Memory B cell (primary cell): ENCODE measurements at places on chromosomes 2 and 18.

GRCh38 chr18:7164323-7165004 lies 46.9 kb upstream of the LAMA1 start:
- no peak for DNase-seq

GRCh38 chr2:209321076-209321475 lies 102.8 kb upstream of the MAP2 start:
- DNase-seq: no peak

GRCh38 chr2:96664366-96664925 lies 21.9 kb downstream of the FER1L5 start:
- DNase-seq: no peak

GRCh38 chr2:73907840-73908452 lies 15.1 kb downstream of the ACTG2 start:
- peak; percentile 24 for DNase-seq

- DNase-seq: no peak
Observed at GRCh38 chr2:180715044-180715443, 265.4 kb upstream of the UBE2E3 start.

GRCh38 chr18:9631814-9632496 lies 17.6 kb upstream of the PPP4R1 start:
- no peak for DNase-seq

- DNase-seq: no peak
Observed at GRCh38 chr2:85018049-85018447, 47.1 kb downstream of the KCMF1 start.

DNA sequence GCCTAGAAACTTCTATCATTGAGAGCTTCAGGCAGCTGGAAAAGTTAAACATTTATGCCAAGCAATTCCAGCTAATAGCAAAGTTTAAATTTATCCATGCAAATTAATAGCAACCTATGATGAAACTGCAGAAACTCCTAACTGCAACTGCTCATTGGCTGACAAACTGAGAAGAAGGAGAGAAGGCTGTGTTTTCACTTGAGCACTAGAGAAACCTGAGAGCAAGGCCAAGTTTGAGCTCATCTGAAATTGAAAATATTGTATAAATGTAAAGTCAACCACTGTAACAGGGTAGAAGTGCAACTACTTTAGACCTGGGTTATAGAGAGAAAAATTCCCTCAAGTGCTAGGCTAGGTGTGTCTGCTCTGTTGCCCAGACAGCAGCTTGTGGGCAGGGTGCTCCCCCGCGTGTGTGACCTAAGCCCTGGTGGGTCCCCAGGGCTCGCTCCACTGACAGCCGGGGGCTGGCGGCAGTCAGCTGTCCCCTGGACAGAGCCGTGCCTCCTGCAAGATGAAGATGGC lies 50.2 kb downstream of the CABYR start:
- no peak for DNase-seq

DNA sequence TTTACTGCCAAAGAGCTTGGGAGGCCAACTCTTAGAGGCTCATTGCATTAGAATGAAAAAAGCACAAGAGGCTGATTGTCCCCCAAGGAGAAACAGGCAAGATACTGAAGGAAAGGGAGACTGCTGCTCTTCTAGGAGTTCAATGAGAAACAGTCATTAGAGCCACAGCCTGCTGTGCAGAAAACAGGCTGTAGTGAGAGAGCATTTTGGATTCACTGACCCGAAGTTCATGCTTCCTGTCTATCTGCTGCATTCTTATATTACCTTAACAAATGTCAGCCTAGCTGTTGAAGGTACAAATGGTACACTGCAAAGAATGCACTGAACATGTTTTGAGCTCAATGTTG lies 423.3 kb downstream of the SETBP1 start:
- no peak for DNase-seq

- no peak for DNase-seq
Observed at GRCh38 chr2:57941816-57942215, 104.8 kb upstream of the VRK2 start.

GRCh38 chr2:235264512-235264911 lies 229.3 kb upstream of the AGAP1 start:
- no peak for DNase-seq

DNA sequence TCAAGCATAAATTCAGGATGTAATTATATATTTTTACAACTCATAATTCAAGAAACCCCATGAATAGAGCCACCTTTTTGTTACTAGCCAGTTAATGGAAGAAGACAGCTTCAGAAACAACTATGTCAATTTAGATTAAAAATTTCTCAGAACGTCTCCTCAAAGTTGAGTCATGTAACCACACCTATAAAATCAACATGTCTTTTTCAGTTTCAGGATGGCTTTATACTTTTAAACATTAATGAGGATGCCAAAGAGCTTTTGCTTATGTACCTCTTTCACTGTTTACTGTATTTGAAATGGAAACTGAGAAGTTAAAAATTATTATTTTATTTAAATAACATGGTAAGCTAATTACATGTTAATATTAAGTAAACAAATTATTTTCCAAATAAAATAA lies 280.1 kb downstream of the PTH2R start:
- DNase-seq: no peak

DNA sequence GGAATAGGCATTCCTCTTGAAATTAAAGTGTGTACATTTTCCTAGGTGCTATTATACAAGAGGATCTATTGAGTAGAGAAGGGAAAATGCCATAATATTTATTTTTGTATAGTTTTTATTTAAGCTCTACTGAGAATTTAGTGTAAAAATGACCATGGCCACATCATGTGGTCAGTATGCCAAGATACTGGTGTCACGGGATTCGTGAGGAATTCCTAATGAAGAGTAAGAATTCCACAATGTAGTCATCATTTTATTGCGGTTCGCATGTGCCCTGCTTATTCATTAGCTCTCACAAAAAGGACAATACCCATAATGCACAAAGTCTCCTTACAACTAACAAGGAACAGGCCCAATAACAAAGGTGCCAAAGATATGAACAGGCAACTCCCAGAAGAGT lies 39.3 kb upstream of the PARD3B start:
- DNase-seq: no peak

GRCh38 chr2:136246086-136246669 lies 128.2 kb upstream of the CXCR4 start:
- peak; percentile 58 for DNase-seq

GRCh38 chr18:7686278-7686677 lies 119.2 kb downstream of the PTPRM start:
- no peak for DNase-seq

DNA sequence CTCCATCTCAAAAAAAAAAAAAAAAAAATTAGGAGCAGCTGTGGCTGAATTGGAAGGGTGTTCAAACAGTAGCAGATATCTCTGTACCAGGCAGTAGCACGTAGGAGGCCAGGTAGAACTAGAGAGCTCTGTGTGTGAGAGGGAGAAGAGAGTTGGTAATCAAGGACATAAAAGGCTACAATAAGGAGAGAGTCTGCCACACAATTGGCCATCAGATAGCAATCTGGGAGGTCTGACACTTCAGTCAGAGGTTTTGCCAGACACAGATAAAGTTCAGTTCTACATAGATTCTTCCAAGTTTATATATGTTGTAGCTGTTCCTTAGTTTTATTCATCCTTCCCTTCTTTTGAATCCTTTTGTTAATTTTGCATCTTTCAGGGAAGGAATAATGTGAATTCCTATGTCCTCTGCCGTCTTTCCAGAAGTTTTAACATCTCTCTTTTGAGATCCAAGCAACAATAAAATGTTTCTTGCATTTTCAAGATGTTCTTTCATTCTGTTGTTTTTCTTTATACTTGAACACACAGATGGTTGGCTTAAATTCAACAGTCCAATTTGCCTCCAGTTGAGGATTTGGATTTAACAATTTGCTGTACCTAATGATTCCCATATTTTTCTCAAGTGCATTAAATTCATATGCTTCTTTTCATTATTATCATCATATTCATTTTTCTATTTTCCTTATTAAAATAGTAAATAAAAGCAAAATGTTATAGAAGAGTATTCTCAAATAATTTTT lies 600.3 kb upstream of the GCFC2 start:
- DNase-seq: no peak

DNA sequence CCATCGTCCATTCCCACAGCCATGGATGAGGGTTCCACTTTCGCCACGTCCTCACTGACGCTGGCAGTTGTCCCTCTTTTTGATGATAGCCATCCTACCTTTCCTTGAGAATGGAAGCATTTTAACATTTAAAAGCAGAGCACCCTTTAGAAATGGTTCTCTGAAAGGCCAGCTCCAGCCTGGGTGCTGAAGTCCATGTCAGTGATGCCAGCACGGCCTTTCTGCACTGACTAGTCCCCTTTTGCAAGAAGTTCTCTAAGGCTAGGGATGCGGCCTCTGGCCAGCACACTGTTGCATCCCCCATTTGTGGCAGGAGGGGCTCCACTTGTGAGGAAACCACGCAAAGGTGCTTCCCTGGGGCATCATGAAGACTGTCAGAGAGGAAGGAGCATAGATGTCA lies 203.5 kb downstream of the MGAT5 start:
- no peak for DNase-seq

DNA sequence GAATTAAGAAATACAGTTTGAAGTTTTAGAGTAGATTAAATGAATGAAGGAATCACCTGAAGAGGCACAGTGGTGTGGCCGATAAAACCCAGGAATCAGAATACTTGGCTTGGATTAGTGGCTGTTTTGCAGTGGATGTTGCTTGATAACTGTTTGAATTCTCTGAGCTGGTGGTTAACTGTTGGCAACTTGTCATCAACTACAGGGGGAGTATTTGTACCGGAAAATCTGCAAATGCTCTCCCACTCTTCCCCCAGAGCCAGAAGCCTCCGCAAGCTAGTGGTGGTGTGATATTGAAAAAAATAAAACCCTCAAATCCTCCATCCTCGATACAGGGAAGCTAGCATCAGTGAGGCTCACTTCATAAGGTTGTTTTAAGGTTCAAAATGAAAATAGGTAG lies 326.7 kb downstream of the DPP10 start:
- DNase-seq: no peak

DNA sequence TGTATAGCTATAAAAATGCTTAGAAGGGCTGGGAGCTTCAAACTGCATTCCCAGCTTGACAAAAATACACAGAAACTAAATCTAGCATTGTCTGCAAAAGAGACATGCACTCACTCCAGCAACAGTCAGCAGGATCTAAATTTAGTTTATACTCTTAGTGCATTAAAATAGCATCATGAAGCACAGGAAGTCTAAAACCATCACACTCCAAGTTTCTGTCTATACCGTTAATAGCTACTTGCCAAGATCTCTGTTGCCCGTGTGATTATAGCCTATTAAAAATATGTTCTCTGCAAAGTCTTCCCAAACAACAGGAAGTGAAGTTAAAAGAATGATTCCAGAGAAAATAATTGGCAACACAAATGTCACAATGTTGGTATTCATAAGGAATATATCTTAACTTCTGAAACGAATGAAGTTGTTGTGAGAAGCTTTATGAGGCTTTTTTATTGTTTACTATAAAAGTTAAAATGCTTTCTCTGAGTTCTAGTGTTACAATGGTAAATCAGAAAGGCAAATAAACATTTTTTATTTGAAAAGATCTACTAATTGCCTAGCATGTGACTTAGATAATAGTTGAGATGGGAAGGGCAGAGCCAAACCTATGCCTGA lies 184.2 kb downstream of the ZNF385B start:
- DNase-seq: no peak

DNA sequence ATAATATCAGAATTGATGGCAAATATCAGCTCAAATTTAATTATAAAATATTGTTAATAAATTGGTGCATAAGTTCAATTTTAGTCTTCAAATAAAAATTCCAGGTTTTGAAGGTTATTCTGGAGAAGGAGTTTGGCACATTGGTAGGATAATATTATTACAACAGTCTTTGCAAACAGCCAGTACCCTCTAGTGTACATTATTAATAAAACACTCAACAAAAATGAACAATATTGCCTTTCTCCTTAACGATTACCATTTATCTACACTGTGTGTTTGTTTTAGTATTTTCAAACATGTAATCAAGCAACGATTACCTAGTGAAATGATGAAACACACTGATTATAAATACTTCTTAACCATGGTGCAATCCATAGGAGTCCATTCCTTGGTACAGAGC lies 334.0 kb upstream of the FSIP2 start:
- DNase-seq: no peak

- no peak for DNase-seq
Observed at GRCh38 chr2:112493048-112493447, 11.1 kb downstream of the TTL start.

DNA sequence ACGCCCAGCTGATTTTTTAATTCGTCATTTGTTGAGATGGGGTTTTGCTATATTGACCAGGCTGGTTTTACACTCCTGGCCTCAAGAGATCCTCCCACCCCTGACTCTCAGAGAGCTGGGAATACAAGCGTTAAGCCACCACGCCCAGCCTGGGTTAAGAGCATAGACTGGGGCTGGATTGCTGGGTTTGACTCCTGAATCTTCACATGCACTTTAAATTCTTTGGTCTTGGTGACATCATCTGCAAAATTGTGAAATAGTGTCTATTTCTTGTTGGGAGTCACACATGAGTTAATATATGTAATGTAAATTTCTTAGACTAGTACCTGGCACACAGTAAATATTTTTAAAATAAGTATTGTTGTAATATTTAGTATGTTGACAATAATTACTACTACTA lies 257.4 kb downstream of the DOK6 start:
- no peak for DNase-seq

DNA sequence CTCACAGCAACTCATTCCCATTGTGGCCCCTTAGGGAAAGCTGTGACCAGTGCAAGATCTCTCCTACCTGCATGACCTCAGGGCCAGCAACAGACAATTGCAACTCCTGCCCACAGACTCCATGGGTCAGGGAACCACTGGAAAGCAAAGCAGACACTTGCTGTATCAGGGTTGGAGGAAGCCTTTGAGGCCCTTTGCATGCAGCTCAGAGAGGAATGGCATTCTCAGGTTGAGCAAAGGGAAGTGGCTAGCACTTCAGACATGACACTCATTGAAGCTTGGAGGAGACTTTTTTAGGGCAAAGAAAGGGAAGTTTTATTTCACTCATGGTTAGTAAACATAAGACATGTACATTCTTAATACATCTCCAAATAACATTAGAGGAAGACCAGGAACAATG lies 22.1 kb downstream of the IL1F10 start:
- no peak for DNase-seq

GRCh38 chr2:176652300-176653182 lies 383.3 kb downstream of the MTX2 start:
- no peak for DNase-seq

DNA sequence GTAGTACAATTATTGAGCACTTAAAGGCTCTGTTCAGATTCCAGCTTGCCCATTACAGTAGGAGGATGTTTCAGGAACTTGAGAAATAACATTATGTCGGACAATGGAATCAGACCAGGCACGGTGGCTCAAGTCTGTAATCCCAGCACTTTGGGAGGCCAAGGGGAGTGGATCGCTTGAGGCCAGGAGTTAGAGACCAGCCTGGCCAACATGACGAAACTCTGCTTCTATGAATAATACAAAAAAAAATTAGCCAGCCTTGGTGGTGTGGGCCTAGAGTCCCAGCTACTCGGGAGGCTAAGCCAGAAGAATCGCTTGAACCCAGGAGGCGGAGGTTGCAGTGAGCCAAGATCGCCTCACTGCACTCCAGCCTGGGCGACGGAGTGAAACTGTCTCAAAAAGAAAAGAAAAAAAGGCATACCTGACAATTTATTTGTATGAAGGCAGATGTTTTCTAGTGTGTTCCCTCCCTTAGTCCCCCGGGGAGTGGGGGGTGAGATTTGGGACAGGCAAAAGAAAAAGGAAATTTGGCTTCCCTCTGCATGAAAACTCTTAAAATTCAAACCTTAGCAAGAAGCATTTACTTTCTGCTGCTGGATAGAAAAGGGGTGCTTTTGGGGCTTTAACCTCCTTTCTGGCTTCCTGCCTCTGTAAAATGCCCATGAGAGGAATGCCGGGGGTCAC lies 13.7 kb upstream of the ZNF532 start:
- no peak for DNase-seq

- DNase-seq: no peak
Observed at GRCh38 chr2:55530539-55531081, 11.1 kb downstream of the CFAP36 start.
